ENCODE measurements at places on chromosomes 13 and 19.

GRCh38 chr13:60355056-60355455, 42.0 kb upstream of the TDRD3 start:
- DNase-seq, result no peak

DNA sequence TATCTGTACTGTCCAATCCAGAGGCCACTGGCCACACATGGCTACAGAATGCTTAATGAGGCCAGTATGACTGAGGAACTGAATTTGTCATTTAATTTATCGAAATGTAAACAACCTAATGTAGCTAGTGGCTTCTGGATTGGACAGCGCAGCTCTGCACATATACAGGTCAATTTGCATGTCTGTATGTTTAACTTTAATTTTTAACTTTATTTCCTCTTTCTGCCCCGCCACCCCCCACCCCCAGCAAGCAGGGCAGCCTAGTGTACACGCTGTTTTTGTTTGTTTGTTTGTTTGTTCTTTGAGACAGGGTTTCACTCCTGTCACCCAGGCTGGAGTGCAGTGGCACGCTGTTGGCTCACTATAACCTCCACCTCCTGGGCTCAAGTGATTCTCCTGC, 15.5 kb downstream of the ZSWIM9 start:
- no peak for DNase-seq

GRCh38 chr19:23716792-23717191, 29.8 kb upstream of the ZNF675 start:
- no peak for DNase-seq

DNA sequence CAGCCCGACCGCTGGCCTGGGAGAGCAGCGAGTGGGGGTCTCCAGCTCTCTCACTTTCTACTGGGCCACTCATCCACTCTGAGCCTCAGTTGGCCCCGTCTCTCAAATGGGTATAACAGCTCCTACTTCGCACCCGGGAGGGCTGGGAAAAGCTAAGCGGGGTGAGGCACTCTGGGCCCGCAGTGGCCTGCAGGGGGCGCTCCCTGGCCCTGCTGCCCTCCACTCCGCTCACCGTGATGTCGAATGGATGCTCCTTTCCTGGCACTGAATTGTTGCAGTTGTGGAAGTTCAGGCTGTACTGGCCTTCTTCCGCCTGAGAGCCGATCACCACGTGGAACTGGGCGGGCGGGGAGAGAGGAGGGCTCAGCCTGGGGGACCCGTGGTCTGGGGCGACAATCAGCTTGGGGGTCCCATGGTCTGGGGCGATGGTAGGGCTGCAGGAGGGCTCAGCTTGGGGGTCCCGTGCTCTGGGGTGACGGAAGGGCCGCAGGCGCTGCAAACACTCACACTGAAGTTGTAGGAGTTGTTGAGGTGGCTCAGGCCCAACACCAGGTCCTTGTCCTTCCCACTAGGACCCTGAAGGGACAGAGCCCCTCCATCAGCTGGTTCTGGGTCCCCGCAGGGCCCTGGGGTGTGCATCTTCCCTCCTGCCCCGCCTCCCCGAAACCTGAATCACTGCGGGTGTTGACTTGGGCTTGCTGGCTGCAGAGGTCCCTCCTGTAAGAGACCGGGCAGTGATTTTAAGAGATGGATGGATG, 3.9 kb downstream of the GPR108 start:
- no peak for DNase-seq

- no peak for DNase-seq
Observed at GRCh38 chr19:8363803-8364771, at the start of gene ANGPTL4. Gene ANGPTL4, plus strand, starts transcription at chr19:8364155. Its CDS starts 167 bp downstream, at chr19:8364322.

Data from stimulated activated CD8-positive, alpha-beta memory T cell treated with anti-CD3 and anti-CD28 coated beads, Interleukin-2, amount 100 ng/mL, for 1 hour (primary cell).